SK-N-DZ (cell line): ENCODE measurements at places on chromosomes 2 and 18.
A peak's percentile ranks its signal among the peaks of the same experiment; 100 is the strongest.

DNA sequence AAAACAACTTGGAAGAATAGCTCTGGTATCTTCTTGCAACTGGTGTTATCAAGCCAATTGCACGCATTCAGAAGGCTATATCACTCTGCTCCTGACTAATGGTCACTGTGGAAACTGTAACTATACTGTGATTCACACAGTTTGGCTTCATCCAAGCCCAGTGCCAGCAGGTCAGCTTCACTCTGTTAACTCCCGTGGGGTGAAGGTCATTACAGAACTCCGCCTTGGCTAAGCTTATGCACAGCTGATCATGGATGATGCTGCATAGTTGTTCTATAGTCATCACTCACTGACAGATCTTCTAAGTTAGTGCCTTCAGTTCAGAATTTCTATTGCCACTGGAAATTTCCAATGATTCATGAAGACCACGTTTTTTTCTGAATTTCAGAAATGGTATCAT lies 497.2 kb upstream of the NETO1 start:
- no peak for DNase-seq

DNA sequence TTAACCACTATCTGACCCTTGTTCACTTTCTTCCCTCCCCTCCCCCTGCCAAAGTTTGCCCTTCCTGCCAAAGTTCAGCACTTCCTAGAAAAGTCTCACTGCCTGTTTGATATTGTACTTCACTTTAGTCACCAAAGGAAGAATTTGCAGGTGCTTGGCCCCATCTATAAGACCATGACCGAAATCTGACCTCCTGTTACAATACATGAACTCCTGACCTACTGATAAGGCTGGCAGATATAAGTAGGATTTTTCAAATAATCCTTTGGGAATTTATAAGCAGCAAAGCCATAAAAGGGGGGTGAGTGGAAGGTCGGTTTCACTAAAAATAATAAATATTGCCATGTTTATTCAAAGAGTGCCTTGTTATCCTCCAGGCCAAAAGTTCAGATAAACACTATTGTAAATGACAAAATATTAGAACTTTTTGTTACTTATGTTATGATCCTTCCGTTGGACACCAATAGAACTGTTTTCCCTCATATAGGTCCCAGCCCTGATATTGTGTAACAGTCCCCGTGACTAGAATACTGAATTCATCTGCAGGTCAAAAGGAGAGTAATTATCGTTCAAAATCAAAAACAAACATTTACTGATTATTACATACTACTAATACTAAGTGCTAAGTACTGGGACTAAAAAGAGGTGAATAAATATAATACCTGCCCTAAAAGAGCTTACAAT lies 277.6 kb downstream of the EXOC6B start:
- DNase-seq, result no peak

GRCh38 chr2:178761759-178762371 lies 45.4 kb downstream of the TTN start:
- peak; percentile 59 for DNase-seq

DNA sequence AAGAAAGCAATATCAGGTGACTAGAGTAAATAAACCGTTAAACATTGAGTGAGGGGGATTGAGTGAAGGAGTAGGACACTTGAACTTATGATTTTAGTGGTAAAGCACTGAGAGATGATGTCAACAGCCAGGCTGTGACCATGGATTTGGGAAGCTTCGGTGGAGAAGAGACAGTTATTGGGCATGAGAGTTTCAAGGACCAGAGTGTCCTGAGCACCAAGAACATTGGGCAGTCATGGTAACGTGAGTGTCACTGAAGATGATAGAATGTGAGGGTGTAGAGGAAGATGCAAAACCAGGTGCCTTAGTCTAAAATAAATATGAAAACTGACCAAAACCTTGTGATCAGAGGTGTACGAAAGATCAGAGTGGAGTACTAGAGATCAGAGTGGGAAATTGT lies 248.1 kb downstream of the ASXL3 start:
- no peak for DNase-seq

DNA sequence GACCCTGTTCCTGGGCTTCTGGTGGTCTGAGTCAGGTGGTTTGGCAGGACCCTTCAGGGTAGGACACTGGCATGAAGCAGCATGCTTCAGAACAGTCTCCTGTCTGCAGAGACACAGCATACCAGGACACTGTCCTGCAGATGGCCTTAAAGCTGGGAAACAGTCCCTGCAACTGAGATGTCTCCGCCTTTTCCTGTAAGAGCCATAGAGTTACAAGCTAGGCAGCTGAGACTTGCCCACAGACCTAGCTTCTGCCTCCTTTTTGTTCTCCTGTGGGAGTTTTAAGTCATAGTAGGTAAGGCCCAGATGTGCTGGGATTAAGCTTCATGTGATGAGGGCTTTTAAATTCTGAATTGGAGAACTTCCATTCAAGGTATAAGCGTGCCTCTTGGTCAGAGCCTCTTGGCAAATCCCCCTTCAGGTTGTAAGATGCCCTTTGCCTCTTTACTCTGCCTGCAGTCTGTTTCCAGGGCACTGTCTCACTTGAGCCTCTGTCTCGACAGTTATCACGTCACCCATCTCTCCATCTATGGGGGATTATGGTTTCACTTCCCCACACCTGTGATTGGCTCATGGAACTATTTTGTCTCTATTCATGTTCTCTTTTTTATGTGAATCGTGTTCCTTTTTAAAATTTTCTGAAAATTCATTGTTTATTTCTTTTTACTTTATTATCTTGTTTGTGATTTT lies 51.8 kb downstream of the COA5 start:
- DNase-seq, result no peak
